ENCODE measurements at places on chromosomes 6 and 20. TPM values are rescaled to one million over a fixed set of nuclear protein-coding genes. Genes with fewer than 3 reads are reported as not detected.

Gene NFATC2
- not detected for polyA plus RNA-seq

Gene TRDN
- not detected for polyA plus RNA-seq

Gene KCNK5
- polyA plus RNA-seq = not detected

Gene TRAPPC3L
- not detected for polyA plus RNA-seq

Gene GHRH
- not detected for polyA plus RNA-seq

Gene SLCO4A1
- polyA plus RNA-seq = 3.5 TPM

Gene PBOV1
- polyA plus RNA-seq = not detected

Gene SLC32A1
- 40.0 TPM for polyA plus RNA-seq

Gene BMP5
- polyA plus RNA-seq = 0.14 TPM

Gene EPPIN
- polyA plus RNA-seq = not detected

Gene PRIM2
- polyA plus RNA-seq = 12.5 TPM

Gene LRRC73
- polyA plus RNA-seq = 4.7 TPM

Gene COX7A2
- polyA plus RNA-seq = 1,352 TPM

Measured in neural cell (in vitro differentiated cells).